Activated naive CD8-positive, alpha-beta T cell treated with anti-CD3 and anti-CD28 coated beads, Interleukin-2, amount 10 ng/mL, durations not matched to agents 7 days and 5 days (primary cell): ENCODE measurements at places on chromosomes 6 and 20. TPM values are rescaled to one million over a fixed set of nuclear protein-coding genes. Genes with fewer than 3 reads are reported as not detected.

- peaks cover 43% of the 10 kb centered on the region for H3K27me3 ChIP-seq
- H3K4me3 ChIP-seq, result no peak overlapping the region
- peaks cover 3% of the 10 kb centered on the region for H3K4me1 ChIP-seq
- no peak for DNase-seq
- no peaks in the 10 kb centered on the region for H3K36me3 ChIP-seq
These were observed 13.1 kb upstream of the LIN28B start for GRCh38 chr6:104943781-104944180.

DNA sequence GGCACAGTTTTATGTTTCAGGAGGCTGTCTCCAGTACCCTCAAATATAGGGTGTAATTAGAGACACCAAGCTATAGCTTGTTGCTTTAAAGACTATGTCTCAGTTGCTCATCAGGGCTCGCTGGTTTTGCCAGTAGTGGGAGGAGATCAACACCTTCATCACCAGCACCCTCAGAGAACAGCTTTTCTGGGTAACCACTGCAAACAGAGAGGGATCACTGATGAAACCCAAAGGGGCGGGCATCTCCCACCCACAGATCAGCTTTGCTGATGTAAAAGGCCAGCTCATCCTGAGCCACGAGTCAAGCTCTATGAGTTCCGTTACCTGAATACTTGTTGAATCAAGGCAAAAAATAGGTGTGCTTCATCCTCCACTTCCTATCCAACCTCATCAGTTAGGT lies 187.7 kb downstream of the AIG1 start:
- no peaks in the 10 kb centered on the region for H3K27me3 ChIP-seq
- H3K27ac ChIP-seq, result no peak overlapping the region
- peaks cover 11% of the 10 kb centered on the region for H3K36me3 ChIP-seq
- H3K4me3 ChIP-seq, result no peak overlapping the region
- no peaks in the 10 kb centered on the region for H3K4me1 ChIP-seq

DNA sequence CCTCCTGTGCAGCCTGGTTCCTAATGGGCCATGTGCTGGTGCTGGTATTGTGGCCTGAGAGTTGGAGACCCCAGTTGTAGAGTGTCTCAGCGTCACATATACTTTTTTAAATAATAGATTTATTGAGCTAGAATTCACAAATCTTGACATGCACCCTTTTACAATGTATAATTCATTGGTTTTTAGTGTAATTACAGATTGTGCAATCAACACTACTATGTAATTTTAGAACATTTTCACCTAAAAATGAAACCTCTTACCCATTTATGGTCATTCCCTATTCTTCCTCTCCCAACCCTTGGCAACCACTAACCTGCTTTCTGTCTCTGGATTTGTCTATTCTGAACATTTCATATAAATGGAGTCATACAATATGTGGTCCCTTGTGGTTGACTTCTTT lies 10.6 kb downstream of the PRIM2 start:
- no peak for DNase-seq
- peaks cover 71% of the 10 kb centered on the region for H3K36me3 ChIP-seq
- H3K27me3 ChIP-seq, result no peaks in the 10 kb centered on the region
- H3K27ac ChIP-seq, result no peak overlapping the region
- H3K4me3 ChIP-seq, result no peak overlapping the region

DNA sequence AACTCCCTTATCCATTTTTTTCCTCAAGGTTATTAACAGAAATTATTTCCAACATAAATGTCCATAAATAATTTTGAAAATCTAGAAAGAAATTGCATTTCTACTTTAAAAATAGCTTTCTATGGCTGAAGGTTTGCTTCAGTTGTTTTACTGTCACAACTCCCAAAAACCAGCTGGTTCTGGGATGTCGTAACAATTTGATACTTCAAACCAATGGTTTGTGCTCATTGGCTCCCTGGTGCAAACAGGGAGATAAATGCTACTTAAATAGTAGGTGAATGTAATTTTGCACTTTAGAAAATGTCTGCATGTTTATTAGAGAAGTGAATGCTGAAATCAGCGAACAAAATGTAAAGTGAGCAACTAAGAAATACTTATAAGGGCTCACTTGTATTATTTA lies 31.1 kb downstream of the LAMA2 start:
- H3K27me3 ChIP-seq, result peaks cover 2% of the 10 kb centered on the region
- no peak overlapping the region for H3K27ac ChIP-seq
- H3K36me3 ChIP-seq, result no peaks in the 10 kb centered on the region
- no peak overlapping the region for H3K4me3 ChIP-seq

The SLC22A3 gene
- total RNA-seq, result not detected

The RPP40 gene
- 3.4 TPM for total RNA-seq

The TMEM239 gene
- not detected for total RNA-seq

The TNF gene
- 18.6 TPM for total RNA-seq

The BEND3 gene
- 2.2 TPM for total RNA-seq

The GGTLC1 gene
- total RNA-seq, result not detected
